Activated CD4-positive, alpha-beta T cell treated with anti-CD3 and anti-CD28 coated beads, Interleukin-2, amount 10 ng/mL, durations not matched to agents 7 days and 5 days (primary cell): ENCODE measurements at places on chromosomes 1 and 21. TPM values are rescaled to one million over a fixed set of nuclear protein-coding genes. Genes with fewer than 3 reads are reported as not detected.

- no peak for DNase-seq
Observed at GRCh38 chr1:34829250-34829649, 30.3 kb downstream of the SMIM12 start.

- peak; percentile 10 for DNase-seq
Observed at GRCh38 chr1:54229281-54229891, 29.4 kb downstream of the MRPL37 start.

- no peak for DNase-seq
Observed at GRCh38 chr1:83996191-83996590, 2.7 kb downstream of the TTLL7 start.

GRCh38 chr1:197671920-197672319 lies 103.4 kb downstream of the DENND1B start:
- DNase-seq, result no peak

The SELL gene
- 568 TPM for total RNA-seq

The SPATA45 gene
- total RNA-seq, result not detected

GRCh38 chr1:232570007-232570406 lies 59.9 kb downstream of the SIPA1L2 start:
- no peak for DNase-seq

GRCh38 chr1:172952516-172952915 lies 98.2 kb downstream of the TNFSF18 start:
- no peak for DNase-seq

DNA sequence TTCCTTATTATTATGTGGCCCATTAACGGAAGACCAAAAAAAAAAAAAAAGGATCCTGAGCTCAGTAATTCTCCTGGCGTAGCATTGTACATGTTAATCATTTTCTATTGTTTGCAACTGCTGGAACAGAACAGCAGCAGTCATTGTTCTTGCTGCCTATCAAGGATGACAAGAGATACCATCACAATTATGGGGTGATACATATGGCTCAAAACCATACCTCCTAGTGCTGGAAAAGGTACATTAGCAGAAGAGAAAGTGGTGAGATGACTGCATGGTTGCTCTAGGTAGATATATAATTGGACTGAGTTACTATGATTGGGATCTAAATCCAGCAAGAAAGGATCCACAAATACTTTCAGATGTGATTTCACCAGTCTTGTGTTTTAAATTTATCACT lies 13.3 kb upstream of the TLR5 start:
- no peak for DNase-seq

The ACTA1 gene
- total RNA-seq, result not detected

DNA sequence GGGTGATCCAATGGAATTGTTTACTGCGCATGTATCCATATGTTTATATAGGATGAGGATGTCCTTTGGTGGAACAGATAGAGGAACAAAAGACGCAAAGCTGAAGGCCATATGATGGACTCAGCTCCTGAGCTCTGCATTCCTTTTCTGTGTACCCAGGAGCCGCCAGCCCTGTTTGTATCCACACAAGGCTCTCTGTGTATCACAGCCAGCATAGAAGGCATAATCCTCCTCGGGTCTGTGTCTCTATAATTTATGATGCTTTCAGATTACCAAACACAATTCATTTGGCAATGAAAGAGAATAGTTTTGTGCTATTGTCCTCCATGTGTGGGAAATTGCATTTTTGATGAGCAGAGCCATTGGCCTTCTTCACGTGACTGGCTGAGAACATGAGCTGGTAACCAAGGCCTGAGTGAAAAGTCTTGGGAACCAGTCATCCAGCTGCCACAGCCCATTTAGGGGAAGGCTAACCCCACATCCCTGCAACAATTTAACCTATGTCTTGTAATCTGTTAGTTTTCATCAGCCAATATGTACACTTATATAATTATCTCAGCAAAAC lies 119.2 kb downstream of the PBX1 start:
- DNase-seq, result no peak

- no peak for DNase-seq
Observed at GRCh38 chr1:157495285-157495684, 57.0 kb downstream of the FCRL5 start.

DNA sequence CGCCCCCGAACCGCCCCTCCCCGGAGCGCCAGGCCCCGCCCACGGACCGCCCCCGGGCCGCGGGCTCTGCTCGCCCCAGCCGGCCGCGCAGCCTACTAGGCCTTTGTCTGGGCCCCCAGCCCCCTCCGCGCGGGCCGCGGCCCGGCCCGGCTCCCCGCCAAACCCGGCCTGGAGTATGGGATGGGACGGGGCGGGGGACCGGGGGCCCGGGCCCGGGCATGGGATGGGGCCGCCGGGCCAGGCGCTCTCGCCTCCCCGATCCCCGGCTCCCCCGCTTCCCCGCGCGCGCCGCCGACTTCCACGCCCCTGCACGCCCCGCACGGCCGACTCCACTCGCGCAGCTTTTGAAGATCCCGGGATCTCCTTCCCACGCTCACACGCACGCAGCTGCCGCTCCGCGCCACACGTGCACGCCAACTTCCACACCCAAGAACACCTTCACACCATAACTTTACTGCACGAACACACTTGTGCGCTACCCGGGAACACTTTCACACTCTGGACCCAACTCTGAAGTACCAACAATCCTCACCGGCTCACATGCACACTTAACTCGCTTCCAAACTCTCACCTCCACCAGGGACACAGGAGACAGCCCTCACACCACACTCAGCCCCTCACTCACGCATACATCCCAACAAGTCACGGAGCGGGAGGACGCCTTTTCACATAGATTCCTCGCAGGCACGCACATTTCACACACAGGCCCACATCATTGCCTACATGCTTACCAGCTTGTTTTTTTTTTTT lies 437 bp upstream of the HSPG2 start:
- peak; percentile 54 for DNase-seq

The IQGAP3 gene
- 25.2 TPM for total RNA-seq

- no peak for DNase-seq
Observed at GRCh38 chr1:230500063-230500462, 73.9 kb upstream of the PGBD5 start.

The MAP3K21 gene
- 0.87 TPM for total RNA-seq

DNA sequence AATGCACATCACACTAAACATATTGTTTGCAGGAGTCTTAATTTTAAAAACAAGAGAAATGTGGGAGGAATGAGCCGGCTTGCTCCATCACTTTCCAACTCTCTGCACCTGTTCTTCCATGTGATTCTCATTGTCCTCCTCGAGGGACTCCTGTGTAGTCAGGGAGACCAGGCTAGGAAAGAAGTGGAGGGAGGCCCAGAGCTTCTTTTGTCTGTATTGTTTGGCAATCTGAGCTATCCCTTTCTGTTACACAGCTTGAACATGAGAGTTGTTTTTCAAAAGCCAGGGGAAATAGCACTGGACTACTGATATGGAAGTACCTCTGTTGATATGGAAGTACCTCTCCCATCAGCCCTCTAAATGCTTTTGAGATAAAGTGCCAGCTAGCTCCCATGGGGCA lies 18.8 kb upstream of the LRRC8D start:
- DNase-seq, result no peak

- DNase-seq, result no peak
Observed at GRCh38 chr1:196115646-196116045, 492.6 kb downstream of the KCNT2 start.

The HPDL gene
- total RNA-seq, result 6.5 TPM

DNA sequence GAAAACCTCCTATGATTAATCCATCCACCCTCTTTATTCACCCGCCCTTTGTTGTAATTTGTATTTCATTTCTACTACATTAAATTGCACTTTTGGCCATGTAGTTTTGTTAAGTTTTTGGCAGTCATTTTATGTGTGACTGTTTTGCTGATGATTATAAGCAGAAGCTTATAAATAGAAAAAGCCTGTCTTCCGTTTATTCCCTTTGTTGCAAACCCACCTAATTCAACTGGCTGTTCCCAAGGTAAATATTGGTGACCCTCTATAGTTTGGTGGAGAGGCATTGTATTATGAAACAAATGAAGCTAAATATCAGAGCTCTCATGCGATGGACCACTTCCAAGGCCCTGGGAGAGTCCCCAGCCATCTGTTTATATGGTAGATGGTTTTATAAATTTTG lies 36.7 kb upstream of the IGSF3 start:
- no peak for DNase-seq

The CDCA8 gene
- 85.5 TPM for total RNA-seq

DNA sequence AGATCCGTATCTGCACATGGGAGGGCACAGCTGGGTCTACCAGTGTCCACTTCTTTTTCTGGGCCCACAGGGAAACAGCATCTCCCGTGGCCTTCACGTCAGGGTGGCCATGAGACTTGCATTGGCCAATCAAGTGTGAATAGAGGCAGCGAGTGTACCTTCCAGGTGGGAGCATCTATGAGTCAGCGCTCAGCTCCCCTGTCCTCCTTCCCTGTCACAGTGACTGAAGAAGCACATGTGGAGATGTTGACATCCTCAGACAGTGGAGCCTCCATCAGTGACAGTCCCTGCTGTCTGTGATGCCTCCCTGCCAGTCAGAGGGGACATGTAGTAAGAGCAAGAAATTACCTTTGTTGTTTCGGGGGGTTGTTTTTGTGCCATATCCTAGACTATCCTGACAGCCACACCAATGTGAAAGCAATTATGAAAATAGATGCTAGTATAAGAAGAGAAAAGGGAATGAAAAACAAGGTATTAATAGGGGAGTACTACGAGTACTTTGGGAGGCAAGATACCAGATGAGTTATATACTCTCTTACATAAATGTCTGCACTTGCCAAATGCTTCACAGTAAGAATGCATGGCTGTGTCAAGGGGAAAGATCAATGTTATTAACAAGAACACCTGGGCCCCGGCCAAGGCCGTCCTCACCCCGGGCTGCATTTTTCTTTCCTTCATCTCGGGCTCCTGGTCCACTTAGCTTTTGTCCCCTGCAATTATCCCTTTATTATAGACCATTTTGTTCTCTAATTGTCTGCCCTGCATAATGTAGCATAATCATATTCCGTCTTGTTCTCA lies 86.0 kb downstream of the MATN1 start:
- no peak for DNase-seq
